ENCODE measurements at places on chromosomes 2 and 18.

DNA sequence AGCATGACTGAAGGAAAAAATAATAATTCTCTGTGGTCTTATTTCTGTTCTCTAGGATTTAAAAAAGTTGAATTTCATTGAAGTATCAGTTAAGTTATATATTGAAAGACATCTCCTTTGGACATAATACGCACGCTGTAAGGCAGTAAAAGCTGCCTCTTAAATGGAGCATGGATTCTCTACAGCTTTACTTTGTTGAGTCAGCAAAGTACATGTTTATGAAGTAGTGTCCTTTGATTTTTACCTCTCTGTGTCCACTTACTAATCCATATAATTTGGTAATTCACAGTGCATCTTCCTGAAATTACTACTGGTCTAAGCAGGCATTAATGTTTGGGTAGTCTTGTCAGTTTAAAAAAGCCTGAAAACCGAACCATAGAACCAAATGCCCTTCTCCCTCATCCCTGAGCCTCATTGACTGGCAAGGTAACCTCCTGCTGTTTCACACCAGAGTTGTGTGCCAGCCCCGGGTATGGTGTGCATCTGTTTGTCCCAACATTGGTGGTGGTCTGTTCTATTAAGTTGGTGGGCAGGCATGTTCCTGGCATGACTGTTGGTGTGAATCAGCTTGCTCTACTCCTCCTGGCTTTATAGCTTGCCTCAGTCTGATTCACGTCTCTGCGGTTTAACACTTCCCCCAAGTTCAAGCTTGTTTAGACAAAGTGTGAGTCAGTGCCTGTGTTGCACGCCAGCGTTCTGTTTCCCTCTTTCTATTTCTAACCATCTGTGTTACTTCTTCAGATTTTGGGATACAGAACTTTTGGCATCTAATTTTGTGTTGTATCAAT is 71.0 kb upstream of the ITM2C start:
- peak; percentile 37 for DNase-seq

DNA sequence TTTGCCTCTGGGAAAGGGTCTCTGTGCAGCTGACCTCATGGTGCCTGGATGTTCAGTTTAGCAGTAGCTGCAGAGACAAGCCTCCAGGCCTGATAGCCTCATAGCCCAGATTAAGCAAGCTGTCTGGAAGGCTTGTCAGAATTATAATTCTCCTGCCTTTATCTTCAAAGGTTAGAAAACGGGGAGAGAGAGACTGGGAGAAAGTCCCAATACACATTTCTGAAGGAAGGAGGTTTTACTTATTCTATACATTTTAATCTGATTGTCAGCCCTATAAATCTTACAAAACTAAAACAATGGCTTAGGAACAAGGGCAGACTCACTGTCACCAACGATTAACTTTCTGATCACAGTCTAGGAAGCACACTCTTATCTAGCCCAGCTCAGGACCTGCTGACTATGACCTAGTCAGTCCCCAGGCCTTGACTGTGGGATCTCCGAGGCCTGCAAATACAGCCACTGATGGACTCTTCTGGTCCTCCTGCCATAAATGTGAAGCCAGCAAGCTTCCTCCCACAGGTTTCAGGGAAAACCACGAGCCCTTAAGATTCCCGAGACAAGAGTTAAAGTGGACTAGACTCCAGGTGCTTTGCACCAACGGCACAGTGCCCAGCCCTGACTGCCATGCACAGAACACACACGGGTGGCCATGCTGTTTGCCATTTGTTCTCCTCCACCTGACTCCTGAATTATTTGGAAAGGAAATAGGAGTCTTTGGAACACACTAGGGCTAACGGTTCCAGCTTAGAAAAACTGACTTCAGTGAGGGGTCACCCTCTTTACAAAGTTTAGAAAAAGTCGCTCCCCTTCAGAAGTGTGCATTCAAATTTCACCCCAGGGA is 111.4 kb upstream of the SMAD7 start:
- no peak for DNase-seq

DNA sequence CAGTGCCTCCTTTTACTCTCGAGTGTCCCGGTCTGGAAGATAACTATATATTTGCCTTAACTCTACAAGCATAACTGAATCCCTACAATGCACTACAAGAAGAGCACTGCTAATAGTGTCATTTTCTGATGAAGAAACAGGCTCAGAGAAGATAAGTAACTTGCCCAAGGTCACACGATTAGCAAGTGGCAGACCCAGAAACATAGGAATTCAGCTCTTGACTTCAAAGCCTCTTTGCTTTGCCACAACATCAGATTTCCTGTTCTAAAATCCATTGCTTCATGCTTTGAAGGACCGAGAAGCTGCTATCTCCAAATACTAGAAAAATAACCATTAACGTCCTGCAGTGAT is 65.6 kb downstream of the HS1BP3 start:
- DNase-seq: no peak

DNA sequence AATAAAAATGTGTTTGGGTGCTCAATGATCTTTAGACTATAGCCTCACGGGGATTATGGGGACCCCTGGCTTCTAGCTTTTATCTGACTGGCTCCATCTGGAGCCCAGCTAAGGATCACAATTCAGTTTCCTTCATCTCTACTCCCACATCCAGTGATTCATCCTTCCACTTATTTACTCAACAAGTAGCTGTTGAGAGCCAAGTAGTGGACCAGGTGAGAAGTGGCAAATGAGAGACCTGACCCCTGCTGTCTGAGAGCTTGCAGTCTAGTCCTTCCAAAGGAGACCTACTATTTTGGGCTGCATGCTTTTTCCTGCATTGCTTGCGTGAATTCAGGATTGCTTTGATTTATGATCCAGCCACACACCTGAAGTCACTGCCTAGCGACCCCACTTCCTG is 10.7 kb upstream of the DSG3 start:
- DNase-seq: no peak

GRCh38 chr2:8306530-8307351 is 375.1 kb upstream of the ID2 start:
- DNase-seq: no peak

- no peak for DNase-seq
Observed at GRCh38 chr18:21896732-21897336, 156.2 kb downstream of the MIB1 start.

DNA sequence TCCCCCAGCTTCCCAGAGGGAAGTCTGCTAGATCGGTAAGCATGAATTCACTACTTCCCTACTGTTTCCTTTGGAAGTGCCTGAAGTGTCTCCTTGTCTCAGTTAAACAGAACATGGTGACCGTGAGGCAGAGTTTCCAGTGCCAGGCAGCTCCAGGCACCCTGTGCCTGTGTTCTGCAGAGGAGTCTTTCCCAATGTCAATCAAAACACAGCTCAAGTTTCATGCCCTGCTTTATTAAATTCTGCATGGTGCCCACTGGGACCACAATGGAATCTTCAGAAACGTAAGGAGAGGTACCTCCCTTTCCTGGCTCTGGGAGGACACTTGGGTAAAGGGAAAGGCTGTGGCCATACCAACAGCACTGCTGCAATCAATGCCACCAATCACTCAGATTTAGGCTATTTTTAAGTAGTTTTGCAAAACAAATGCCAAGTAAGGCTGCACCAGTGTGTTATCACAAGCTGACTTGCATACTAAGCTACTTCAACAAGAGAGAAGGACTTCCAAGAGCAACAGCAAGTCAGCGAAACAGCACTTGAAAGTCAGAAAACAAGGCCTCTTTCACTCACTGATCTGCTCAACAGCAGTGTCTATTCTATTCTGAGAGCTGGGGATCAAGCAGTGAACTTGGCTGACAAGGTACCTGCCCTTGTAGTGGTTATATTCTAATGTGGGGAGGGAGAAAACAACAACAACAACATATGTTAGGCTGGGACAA is 14.9 kb downstream of the LPIN2 start:
- DNase-seq: no peak

DNA sequence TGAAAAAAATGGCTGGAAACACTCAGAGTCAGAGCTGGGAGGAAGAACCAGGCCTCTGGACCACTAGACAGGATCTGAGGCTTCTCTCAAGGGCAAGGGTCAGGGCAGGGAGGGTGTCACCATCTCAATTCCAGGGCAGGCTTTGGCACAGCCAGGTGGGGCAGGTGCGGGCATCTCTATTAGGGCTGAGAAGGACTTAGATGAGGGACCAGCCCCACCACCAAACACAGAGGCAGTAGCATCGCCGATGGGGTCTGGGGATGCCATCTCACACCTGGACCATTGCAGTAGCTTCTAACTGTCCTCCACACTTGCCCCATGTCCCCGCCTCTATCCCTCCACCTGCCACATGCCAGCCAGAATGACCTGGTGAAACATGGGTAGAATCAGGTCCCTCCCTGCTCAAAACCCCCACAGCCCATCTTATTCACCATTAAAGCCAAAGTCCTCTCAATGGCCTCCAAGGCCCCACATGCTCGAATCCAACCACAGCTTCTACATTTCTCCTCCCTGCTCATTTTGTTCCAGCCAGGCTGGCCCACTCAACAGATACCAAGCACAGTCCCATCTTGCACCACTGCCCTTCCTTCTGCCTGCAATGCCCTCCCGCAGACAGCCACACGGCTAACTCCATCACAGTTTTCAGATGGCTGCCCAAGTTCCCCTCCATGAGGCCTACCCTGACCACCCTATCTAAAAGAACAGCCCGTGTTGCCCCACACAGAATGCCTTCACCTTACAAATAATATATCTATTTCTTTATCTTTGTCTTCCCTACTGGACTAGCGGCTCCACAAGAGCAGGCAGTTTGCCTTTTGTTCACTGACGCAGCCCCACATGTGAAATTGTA is 177.4 kb downstream of the SMAD2 start:
- no peak for DNase-seq

DNA sequence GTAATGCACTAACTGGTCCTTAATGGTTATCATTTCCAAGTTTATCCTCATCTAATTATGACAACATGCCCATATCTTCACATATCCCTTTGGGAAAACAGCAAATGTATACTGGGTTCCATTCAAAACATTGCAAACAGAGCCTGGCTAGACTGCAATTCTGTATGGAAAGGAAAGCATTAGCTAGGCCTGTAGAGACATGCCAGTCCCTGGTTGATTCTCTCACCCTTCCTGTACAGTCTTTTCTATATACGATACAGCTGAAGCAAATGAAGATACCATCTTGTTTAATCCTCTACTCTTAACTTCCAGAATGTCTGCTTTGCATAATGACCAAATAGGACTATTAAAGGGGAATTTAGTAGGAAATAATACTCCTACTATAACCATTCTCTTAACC is 294.4 kb upstream of the MC4R start:
- DNase-seq: no peak

DNA sequence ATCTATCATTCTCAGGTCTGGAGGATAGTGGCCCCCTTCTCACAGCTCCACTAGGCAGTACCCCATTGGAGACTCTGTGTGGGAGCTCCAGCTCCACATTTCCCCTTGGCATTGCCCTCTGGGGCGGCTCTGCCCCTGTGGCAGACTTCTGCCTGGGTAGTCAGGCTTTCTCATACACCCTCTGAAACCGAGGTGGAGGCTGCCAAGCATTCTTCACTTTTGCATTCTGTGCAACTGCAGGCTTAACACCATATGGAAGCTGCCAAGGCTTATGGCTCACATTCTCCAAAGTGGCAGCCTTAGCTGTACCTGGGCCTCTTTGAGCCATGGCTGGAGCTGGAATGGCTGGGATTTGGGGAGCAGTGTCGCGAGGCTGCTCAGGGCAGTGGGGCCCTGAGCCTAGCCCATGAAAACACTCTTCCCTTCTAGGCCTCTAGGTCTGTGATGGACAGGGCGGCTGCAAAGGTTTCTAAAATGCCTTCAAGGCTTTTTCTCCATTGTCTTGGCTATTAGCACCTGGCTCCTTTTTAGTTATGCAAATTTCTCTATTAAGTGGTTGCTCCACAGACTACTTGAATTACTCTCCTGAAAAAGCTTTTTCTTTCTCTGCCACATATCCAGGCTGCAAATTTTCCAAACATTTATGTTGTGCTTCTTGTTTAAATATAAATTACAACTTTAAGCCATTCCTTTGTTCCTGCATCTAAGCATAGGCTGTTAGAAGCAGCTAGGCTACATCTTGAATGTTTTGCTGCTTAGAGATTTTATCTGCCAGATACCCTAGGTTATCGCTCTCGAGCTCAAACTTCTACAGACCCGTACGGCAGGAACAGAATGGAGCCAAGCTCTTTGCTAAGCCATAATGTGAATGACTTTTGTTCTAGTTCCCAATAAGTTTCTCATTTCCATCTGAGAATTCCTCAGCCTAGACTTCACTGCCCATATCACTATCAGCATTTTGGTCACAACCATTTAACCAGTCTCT is 206.5 kb downstream of the CPS1 start:
- DNase-seq: no peak

DNA sequence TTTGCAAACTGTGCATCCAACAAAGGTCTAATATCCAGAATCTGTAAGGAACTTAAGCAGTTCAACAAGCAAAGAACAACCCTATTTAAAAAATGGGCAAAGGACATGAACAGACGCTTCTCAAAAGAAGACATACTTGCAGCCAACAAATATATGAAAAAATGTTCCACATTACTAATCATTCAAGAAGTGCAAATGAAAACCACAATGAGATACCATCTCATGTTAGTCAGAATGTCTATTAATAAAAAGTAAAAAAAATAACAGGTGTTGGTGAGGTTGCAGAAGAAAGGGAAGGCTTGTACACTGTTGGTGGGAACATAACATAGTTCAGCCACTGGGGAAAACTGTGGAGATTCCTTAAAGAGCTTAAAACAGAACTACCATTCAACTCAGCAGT is 126.2 kb downstream of the NAT8 start:
- DNase-seq: no peak

DNA sequence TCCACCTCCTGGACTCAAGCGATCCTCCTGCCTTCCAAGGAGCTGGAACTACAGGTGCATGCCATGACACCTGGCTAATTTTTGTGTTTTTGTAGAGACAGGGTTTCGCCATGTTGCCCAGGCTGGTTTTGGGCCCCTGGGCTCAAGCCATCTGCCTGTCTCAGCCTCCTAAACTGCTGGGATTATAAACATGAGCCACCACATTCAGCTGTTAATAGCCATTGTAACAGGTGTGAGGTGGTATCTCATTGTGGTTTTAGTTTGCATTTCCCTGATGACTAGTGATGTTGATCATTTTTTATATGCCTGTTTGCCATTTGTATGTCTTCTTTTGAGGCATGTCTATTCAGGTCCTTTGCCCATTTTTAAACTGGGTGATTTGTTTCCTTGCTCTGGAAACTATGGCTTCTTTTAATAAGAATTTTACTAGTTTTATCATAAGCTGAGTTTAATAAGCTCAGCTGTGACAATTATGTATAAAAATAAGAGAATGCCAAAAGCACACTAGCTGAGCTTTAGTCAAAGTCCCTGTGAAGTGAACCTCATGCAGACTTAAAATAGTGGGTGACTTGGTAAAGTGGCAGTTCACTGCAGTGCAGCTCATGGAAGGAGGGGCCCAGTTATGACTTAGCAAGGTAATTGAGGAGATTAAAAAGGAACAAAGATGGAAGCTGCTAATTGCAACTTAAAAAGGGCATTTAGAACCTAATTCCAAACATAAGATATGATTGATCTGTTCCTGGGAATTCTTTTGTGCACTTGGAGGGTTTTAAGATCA is 465.1 kb downstream of the TGIF1 start:
- DNase-seq: no peak

GRCh38 chr2:178163395-178163794 is 30.9 kb upstream of the OSBPL6 start:
- no peak for DNase-seq

DNA sequence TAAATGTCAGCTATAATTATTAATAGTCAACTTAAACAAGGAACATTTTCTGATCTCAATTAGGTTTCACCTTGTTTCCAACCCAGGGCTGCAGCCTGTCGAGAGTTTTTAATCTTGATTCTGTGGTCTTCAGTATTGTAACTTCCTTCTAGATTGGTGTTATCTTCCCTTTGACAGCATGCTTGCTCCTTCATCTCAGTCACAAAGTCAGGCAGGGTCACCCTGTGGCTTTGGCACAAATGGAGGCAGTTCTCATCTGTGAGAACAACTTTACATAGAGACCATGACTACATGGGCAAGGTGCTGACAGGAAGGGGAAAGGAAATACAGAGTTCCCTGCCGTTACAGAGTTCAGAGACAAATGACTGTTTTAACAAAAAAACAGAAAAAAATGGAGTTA is 50.5 kb downstream of the HNRNPLL start:
- no peak for DNase-seq

Data from activated CD4-positive, alpha-beta T cell treated with anti-CD3 and anti-CD28 coated beads for 24 hours (primary cell).